ENCODE measurements at places on chromosomes 7 and 10.
A peak's percentile ranks its signal among the peaks of the same experiment; 100 is the strongest.

DNA sequence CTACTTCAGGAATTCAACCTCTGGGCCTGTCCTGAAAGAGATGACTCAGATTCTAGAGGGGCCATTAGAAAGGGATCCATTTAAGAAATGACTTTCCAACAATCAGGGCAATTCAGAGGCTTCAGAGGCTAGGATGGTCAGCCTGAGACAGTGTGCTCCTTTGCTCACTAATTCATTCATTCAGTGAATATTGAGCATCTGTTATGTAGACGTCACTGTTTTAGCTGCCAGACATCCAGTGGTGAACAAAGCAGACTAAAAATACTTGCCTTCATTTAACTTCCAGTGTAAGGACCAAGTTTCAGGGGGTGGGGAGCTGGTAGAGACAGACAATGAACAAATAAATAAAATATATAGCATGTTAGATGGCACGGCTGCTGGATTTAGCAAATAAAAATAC is 1.6 kb downstream of the KIAA1217 start:
- DNase-seq = peak; percentile 23

GRCh38 chr7:29297194-29297890 is 102.8 kb downstream of the CHN2 start:
- no peak for DNase-seq

- peak; percentile 41 for DNase-seq
Observed at GRCh38 chr10:118698421-118698820, 56.3 kb downstream of the CACUL1 start.

- DNase-seq = no peak
Observed at GRCh38 chr10:60042914-60043313, 136.6 kb upstream of the CCDC6 start.

- DNase-seq = no peak
Observed at GRCh38 chr10:68559841-68560185, 324 bp upstream of the TET1 start.

GRCh38 chr7:86920154-86920553 is 139.3 kb downstream of the ELAPOR2 start:
- no peak for DNase-seq

DNA sequence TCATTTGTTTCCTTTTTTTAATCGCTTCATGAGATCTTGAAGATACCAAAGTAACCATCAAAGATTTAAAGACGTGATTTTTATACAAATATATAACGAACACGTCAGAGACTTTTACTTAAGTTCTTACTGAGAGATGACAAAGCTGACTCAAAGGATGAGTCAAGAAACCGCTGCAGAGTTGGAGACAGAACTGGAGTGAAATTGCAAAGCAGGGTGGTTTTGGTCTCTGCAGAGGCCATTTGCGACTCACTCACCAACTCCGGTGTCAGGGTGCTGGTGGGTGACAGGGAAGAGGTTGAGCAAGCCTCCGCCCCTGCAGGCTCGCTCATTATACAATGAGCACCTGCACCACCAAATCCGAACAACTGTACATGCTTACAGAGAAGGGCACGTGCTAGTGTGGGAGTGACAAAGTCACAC is 75.2 kb downstream of the DNAJB6 start:
- DNase-seq = peak; percentile 45

DNA sequence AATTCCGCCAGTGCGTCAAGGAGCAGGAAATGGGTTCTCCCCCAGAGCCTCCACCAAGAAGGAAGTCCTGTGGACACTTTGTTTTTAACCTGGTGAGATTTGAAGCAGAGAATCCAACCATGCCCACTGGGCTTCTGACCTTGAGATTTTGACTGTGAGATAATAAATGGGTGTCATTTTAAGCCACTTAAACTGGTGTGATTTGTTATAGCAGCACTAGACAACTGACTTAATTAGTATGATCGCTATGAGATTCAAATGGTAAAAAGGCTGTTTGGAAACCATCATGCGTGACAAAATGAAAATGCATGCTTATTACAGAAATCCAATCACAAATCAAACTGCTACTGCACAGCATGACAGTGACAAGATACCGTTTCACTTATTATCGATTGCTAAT is 98.0 kb downstream of the ADAM12 start:
- no peak for DNase-seq

- no peak for DNase-seq
Observed at GRCh38 chr10:51972733-51973346, 273.4 kb upstream of the CSTF2T start.

GRCh38 chr10:98097616-98098015 is 36.8 kb upstream of the R3HCC1L start:
- DNase-seq = no peak

DNA sequence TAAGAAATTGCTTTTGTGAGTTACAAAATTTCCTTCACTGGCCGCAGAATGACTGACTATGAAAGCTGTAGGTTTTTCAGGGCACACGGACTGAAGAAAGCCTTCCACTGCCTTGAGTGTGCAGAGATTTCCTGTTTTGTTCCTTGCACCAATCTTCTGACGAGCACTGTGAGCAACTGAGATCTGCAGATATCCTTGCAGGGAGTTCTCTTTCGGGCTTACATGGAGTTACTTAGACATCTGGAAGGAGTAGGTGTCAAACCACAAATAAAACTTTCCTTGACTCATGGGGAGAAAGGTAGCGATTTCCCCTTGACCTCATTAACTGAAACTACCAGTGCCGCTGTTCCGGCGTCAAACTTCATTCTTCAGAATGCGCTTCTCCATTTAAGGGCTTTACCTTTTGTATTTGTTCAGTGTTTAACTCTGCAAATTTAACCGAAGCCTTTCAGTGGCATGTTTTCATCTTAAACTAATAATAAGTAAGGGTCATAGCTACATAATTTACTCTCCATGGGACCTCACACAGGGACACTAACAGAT is 1175.3 kb downstream of the GATA3 start:
- DNase-seq = no peak

DNA sequence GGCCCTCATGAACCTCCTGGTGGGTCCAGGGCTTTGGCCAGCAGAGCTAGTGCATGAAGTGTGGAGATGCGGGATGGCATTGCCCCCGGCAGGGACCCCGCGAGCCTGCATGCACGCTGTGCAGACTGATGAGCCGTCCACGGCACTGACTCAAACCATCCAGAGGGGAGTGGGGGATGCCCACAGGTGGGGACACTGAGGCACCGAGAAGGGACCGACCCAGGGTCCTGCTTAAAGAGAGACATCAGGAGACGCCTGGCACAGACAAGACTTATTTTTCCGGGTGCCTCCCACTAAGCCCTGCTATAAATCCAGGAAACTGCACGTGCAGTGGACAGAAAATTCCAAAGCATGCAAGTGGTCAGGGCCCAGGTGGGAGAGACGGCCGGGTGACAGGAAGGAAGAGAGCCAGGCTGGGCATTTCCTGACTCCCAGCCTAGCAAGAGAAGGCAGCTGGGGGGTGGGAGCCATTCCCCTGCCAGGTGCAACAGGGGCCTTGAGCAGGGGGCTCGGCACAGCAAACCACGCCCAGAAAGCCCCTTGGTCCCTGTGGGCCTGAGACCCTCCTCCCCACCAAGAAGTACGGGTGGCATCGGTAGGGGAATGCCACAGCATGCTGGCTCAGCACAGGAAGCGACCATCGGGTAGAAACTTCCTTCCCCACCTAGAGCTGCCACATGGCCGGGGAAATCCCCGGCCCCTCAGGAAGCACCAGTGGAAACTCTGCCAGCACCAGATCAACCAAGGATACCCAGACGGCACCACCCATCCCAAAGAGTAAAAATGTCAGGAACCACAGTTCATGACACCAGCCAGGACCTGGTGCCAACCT is 91.5 kb downstream of the FOXL3 start:
- DNase-seq = no peak

DNA sequence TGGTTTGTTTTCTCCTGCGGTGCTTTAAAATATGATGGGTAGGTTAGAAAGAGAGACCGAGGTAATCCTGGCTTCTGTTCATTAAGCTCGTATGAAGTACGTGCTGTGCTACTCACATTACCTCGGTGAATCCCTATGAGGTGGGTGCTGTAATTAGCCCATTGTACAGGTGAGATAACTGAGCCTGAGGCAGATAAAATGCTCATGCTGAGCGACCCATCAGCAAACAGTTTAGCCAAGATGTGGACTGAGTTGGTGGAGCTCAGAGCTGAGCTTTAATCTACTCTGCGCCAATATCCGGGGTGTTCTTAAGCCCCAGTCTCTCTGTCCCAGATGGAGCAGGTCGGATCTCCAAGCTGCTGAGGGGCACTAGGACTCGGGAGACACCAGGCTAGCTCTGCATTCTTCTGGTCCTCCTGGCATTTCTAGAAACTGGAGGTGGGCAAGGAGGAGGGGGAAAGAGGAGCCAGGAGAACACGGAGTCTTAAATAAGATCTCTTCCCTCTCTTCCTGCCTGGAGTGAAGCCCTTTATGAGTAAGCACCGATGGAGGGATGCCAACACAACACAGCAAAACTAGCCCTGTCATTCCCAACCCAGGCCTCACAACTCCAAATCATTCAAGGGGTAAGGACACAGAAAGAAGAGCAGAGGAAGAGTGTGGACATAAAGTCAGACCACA is 458.5 kb downstream of the KCNMA1 start:
- peak; percentile 95 for DNase-seq

DNA sequence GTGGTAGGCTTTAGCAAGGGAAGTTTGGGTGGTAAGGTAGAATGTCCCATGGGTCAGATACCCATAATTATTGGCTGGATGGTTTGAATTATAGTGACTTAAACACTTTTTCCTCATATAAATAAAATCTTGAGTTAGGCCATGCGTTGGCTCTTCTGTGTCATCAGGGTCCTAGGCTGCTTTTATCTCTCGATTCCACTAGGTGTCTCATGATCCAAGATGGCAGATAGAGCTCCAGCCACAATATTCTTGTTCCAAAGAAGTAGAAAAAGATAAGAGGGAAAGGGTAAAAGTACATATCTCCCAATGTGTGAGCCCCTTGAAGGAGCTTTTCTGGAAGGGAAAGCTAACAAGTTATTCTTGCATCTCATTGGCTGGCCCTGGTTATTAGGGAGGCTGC is 144.7 kb downstream of the GRK5 start:
- DNase-seq = no peak

GRCh38 chr10:93080350-93081046 is 6.8 kb downstream of the CYP26A1 start:
- DNase-seq = peak; percentile 66

DNA sequence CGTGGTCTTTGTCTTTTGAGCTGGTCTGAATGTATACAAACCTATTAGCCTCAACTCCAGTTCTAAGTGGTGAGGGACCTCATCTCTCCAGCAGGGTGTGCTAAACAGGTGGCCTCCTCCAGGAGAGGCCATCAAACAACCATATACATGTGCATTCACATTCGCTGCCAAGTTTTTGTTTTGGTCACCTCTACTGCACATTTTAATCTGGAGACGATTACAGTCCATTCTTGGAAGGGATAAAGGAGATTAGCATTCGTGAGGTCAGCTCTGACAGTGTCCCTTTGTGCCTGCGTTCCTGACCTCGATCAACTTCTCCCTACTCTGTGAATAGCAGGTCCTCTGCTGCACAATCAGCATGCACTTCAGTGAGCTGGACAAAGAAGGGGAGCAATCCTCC is 60.8 kb downstream of the RHOBTB1 start:
- peak; percentile 22 for DNase-seq

DNA sequence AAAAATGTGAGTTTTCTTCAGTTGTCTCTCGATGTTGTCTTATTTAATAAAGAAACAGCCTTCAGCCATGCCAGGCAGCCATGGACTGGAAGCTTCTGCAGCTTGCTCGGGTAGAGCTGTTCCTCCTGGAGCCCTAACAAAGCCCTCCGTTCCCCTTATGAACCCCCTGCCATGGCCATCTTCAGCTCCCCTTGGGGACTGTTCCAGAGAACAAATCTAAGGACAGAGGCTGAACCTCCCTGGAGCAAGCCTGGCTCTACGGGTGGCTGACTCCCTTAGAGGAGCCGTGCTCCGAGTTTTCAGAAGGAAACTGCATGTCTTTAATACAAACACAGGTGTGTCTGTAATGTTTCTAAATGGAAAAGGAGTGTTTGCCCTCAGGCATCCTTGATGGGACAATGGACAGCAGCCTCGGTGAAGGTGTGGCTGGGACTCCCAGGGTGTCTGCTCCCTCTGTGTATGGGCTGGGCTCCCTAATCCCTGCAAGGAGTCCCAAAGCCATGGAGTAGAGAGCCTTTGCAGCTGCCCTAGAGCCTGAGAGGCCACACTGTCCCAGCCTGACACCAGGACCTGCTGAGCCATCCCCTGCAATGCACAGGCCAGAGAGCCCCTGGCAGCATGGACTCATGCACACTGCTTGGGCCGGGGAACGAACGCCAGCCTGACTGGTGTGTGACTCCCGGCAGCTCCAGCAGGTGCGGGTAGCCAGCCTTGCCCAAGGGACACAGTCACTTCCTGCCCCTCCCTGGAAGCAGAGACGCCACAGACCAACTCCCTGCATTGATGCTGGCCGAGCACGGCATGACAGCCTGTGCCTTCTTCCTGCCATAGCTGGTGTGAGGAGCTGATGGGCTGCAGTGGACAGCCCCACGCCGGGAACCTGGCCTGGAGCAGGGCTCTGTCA is 381.8 kb downstream of the TCERG1L start:
- DNase-seq = no peak

- no peak for DNase-seq
Observed at GRCh38 chr10:5603091-5603847, 63.1 kb downstream of the ASB13 start.

GRCh38 chr10:45279682-45280081 is 35.7 kb downstream of the OR13A1 start:
- no peak for DNase-seq

GRCh38 chr10:4568086-4568485 is 257.9 kb upstream of the AKR1E2 start:
- no peak for DNase-seq

- DNase-seq = no peak
Observed at GRCh38 chr10:81065474-81065873, 527.8 kb downstream of the SH2D4B start.

- DNase-seq = peak; percentile 36
Observed at GRCh38 chr10:31952066-31952465, 23.4 kb upstream of the ARHGAP12 start.

GRCh38 chr10:130802301-130802700 is 509.2 kb downstream of the TCERG1L start:
- no peak for DNase-seq

GRCh38 chr7:102190776-102191350 is 95.8 kb upstream of the SH2B2 start:
- DNase-seq = no peak

- DNase-seq = no peak
Observed at GRCh38 chr7:13077466-13077865, 390.0 kb downstream of the ARL4A start.

DNA sequence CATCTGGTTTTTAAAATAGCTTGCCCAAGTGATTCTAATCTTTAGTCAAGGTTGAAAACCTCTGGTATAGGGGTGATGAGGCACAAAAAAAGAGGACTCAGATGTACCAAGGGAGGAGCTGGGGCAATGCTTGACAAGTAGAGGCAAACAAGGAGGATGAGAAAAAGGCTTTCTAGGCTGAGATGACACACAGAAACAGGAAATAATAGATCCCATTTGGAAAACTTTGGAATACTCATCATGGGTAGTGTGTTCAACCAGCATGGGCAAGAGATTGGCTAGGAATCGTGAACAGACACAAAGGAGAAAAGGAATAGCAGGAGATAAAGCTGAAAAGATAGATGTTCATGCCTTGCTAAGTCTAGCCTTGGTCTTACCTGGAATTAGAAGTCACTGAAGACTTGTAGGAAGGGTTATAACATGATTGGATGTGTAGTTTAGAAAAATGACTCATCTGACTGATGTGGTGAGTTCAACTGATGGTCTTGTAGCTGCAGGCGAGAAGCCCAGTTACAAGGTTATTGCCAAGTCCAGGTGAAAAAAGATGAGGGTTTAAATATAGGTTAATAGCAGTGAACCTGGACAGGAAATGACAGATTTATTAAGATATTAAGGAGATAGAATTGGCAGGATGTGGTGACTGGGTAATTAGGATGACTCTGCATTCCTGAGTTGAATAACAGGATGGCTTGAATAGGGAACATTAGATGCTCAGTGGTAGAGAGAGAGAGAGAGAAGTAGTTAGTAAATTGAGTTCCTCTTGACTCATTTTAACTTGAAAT is 214.0 kb upstream of the LRGUK start:
- peak; percentile 28 for DNase-seq

All from fibroblast of the aortic adventitia (primary cell).